ENCODE measurements at places on chromosomes 6 and 20.

DNA sequence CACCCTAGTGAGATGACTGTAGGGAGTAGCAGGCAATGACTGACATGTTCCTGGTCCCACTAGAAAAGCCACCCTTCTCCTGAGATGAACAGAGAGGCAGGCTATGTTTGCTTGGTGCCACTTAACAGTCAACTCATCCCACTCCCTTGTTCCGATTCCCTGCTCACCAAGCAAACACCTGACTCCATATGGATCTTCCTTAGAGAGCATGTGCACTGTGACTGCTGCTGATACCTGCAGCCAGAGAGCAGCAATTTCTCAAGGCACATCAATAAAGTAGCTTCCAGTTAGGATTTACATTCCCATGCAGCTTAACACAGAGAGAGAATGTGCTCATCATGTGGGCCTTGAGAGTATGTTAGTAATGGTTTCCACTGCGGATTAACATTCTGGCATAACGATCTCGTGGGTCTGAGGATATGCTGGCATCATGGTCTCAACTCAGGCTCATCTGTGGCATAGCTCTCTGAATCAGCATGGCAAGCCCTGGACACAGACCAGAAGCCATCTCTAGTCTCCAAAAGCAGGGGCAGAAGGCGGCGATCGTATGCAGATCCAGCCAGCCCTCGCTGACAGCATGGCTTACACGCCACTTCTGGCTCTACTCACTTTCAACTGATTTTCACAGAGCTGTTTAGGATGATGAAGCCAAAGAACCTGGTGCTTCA, 43.9 kb downstream of the ATXN1 start:
- no peak for DNase-seq

GRCh38 chr6:89999154-89999553, 104.9 kb downstream of the GJA10 start:
- DNase-seq: no peak

GRCh38 chr20:61042506-61043385, 209.3 kb upstream of the CDH4 start:
- DNase-seq: no peak

- no peak for DNase-seq
Observed at GRCh38 chr6:159875194-159875593, 15.6 kb upstream of the MAS1 start.

DNA sequence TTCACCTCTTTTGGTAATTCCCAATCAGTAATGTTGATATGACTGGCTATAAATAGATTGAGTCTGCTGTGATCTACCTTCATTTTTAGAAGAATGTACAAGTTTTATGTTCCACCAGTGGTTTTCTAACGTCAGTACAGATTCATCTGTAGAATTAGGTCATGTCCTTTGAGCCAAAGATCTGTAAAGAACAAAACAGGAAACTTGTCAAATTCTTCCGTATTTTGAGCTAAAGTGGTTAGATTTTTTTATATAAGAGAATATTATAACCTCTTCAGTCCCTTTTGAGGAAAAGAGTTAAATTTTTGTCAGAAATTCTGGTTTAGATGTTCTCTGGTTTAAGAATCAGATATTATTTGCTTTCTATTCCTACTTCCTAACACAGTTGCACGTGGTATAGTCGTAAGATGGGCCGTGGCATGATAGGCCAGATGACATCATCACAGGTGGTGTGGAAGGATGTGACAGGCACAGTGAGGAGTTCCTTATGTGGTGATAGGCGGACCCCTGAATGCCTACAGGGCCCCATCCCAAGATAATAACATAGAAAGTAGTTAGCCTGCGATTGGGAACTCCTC, 62.3 kb downstream of the SNX9 start:
- no peak for DNase-seq

- no peak for DNase-seq
Observed at GRCh38 chr20:62879275-62880146, 17.9 kb upstream of the TCFL5 start.

All from activated naive CD4-positive, alpha-beta T cell (primary cell).